ENCODE measurements at places on chromosomes 16 and 17.
A peak's percentile ranks its signal among the peaks of the same experiment; 100 is the strongest.

DNA sequence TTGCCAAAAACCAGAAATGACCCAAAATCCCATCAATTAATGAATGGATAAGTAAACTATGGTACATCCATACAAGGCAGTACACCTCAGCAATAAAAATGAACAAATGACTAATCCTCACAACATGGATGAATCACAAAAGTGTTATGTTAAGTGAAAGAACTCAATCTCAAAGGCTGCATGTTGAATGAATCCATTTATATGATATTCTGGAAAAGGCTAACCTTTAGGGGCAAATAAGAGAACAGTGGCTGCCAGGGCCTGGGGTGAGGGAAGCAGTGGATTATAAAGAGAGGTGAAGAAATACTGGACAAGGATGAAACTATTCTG lies 46.1 kb upstream of the MSI2 start:
- DNase-seq, result no peak

- no peak for DNase-seq
Observed at GRCh38 chr16:88982286-88983084, 5.5 kb upstream of the CBFA2T3 start.

DNA sequence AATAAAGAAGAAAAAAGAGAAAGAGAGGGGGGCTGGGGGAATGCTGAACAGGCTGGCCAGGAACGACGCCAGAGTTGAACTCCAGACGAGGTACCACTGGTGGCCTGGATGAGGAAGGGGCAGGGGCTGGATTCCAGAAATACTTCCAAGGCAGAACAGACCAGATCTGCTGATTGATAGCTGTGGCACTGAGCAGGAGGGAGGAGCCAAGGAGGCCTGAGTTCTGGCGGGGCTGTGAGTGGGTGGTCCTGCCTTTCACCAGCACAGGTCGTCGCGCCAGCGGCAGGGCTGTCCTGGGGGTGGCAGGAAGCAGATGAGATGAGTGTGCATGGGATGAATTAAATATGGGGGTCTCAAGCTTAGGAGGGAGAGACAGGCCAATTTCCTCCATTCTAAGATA lies 5.5 kb downstream of the CCDC42 start:
- DNase-seq, result no peak

GRCh38 chr17:80212962-80213642 lies 7.0 kb downstream of the SGSH start:
- DNase-seq, result no peak

GRCh38 chr17:81241648-81242420 lies 2.7 kb downstream of the NDUFAF8 start:
- DNase-seq, result no peak

- no peak for DNase-seq
Observed at GRCh38 chr16:1193143-1193824, 31.8 kb downstream of the TPSG1 start.

- no peak for DNase-seq
Observed at GRCh38 chr17:57166803-57167202, 81.8 kb downstream of the AKAP1 start.

DNA sequence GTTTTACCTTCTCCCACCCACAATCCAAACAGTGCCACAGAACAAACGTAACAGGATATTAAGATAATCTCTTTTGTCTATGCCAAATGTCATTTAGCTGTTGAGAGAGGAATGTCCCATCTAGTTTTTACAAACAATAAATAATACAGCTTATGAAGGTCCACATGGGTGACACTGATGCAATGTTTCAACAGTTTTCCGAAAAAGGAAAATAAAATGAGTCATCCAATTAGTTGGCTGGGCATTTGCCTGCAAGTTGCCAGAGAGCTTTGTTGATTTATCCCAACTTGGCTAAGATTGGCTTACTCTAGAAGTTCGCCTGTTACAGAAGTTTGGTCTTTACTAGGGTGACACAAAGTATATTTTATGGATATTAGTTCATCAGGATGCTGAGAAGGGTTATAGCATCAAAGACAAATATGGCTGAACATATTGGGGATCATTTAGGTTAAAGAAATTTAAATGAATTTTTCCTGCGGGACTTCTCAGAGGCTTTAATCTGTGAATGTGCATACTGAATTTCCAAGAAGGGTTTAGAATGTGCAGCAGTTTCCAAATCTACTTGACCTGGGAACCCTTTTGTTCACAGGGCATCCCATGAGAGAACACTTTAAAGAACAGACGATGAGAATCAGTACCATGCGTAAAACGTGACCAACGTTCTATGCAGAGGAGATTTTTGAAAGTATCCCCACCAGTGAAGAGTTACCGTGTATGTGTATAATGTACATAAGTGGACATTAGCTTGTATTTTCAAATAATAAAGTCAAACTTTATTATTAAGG lies 73.1 kb downstream of the CDH13 start:
- no peak for DNase-seq

DNA sequence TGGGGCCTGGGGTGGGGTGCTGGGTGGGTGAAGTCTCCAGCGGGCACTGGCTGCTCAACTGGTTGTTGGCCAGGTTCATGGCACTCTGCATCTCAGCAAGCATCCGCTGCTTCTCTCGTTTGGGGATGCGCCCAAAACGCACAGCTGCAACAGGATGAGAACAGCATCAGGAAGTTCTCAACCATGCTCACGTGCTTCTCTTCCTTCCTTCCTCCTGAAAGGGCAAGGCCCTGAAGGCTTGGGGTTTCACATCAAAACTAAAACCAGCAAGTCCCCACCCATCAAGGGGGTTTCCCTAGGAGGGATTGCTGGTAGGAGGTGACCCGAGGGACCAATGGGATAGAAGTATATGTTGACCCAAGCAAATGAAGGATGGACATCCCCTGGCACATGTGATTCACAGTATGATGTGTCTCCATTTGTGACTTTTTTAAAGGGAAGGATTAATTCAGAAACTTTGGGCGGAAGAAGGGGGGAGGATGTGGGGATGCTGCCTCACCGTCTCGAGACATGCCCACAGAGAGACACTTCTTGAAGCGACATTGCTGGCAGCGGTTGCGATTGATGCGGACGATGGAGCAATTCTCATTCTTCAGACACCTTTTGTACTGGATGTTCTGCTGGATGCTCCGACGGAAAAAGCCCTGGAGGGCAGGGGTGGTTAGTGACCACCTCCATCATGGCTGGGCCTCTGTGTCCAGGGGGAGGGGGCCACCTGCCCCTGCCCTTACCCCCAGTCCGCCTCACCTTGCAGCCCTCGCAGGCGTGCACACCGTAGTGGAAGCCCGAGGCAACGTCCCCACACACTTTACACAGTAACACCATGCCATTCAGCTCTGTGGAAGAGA lies 4.2 kb downstream of the NR1D1 start:
- DNase-seq, result no peak

DNA sequence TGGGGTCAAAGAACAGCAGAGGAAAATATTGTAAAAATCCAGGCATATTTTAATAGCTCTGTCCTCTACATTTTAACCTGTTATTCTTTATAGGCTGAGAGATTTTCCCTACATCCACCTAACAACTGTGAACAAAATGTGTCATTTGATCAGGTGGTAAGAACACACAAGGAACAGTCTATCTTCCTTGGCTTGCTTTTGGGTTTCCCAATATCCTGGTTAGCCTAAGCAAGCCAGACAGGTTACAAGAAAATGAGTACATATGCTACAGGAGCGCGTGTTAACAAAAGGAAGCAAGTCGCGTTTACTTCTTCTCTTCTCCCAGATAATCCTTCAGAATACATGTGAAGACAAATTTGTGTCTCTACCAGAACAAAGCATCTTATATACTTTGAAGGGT lies 31.0 kb upstream of the PITPNM3 start:
- DNase-seq, result no peak

DNA sequence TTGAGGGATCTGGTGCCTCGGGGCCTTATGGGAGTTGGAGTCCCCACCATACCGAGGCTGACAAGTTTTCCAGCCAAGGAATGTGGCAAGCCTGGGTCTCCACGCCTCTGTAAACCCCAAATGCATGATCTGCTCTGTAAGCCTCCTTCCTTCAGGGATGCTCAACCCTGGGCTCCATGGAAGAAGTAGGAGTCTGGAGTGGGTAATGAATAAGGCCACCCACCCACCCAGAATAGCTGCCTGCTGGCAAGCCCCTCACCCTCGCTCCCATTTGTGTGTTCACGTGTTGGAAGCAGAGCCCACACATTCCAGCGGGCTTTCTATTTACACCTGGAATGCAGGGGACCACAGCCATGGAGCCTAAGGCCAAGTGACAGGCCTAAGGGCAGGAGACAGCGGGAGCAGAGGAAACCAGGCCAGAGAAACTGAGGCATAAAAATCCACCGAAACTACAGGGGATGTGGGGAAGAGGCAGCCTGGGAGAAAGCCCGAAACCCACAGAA lies 4.4 kb downstream of the DLG4 start:
- DNase-seq, result no peak

DNA sequence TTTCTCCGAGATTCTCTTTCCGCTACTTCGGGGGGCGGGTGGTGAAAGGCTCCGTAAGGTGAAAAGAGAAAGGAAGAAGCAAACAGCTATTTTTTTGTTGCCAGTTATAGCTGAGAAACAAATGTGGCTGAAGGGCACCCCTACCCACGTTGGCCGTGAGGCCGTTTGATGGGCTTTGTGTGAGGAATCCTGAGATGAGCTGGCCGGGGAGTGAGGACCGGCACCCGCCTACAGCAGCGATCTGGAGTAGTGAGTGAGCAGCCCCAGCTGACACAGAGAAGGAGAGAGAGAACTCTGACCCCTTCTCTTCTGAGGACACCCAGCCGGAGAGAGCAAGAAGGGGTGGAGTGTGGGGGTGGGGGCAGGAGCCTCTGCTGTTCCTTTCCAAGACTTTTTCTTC lies 5.6 kb downstream of the JPH3 start:
- DNase-seq, result no peak

GRCh38 chr16:50037662-50038220 lies 12.7 kb downstream of the CNEP1R1 start:
- no peak for DNase-seq

GRCh38 chr16:9039210-9039609 lies 52.2 kb upstream of the HAPSTR1 start:
- DNase-seq, result no peak

- DNase-seq, result no peak
Observed at GRCh38 chr16:2388875-2389433, 40.3 kb upstream of the CCNF start.

- DNase-seq, result no peak
Observed at GRCh38 chr17:9568957-9569588, 6.5 kb downstream of the STX8 start.

GRCh38 chr17:47870056-47870455 lies 19.1 kb upstream of the SP6 start:
- DNase-seq, result no peak

DNA sequence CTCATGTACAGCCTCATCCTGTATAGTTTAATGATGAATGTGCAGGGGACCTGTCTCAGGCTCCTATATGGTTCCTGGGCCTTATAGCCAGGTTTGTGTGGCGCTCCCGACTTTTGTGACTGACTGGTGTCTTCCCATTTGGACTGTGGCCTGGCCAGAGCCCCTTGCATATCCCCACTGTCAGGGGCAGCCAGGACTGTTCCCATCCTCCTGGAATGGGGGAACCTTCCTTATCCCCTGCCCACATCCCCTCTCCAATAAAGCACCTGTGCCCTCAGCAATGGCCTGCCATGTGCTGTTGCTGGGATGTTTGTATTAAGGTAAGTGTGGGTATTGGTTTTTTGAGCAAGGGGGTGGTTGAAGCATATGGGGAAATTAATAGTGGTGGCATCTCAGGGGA lies 2.6 kb downstream of the B3GNT9 start:
- DNase-seq, result no peak

DNA sequence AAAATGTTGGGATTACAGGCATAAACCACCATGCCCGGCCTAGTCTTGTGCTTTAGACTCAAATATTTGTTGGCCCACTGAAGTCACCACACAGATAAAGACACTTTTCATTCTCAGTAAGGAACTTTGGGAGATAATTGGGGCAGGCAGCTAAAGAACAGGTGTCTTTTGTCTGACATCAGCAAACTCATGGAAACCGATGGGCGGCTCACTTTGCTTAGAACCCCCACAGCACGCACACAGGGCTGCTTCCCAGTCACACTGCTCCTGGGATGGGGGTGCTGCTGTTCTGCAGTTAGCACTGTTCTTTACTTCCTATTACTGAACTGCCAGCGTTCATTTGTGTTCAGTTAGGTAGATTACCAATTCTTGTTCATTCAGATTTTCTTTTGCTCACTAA lies 18.0 kb upstream of the BRCA1 start:
- no peak for DNase-seq

DNA sequence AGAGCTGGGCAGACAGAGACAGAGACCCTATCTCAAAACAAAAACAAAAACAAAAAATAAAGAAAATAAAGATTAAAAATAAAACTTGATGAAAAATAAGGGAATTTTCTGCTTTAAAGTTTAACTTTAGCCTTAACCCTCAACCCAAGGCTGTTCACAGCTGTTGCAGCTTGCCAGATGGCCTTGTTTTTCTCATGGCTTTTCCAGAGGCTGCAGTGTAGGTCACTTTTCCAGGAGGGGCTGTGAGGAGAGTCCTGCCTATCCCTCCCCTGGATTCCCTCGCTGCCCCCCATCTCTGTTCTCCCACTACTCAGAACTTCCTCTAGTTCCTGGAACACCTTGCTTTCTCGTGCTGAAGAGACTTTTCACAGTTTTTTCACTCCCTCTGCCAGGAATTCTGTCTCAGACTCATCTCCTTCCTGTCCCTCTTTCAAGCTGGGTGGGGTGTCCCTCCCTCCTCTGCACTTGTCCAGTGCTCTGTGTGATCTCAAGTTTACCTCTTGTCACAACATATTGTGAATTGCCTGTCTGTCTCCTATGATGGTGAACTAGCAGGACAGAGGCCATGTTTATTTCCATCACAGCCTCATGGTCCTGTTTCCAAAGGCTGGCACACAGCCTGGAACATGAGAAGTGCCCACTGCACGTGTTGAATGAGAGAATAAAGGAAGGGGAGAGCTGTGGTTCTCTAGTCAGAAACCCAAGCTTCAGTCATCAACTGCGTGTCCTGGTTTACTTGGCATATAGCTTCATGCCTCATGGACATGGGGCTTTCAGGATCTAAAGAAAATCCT lies 69.9 kb upstream of the MSI2 start:
- no peak for DNase-seq

GRCh38 chr17:67245073-67245693 lies at the start of gene HELZ:
HELZ (minus strand) TSS chr17:67245196; CDS start chr17:67218804, 26,392 bp downstream.
- DNase-seq, result peak; percentile 43

- DNase-seq, result no peak
Observed at GRCh38 chr16:73878611-73879010, 418.0 kb upstream of the PSMD7 start.

- DNase-seq, result no peak
Observed at GRCh38 chr16:5328546-5328945, 231.0 kb upstream of the EEF2KMT start.

DNA sequence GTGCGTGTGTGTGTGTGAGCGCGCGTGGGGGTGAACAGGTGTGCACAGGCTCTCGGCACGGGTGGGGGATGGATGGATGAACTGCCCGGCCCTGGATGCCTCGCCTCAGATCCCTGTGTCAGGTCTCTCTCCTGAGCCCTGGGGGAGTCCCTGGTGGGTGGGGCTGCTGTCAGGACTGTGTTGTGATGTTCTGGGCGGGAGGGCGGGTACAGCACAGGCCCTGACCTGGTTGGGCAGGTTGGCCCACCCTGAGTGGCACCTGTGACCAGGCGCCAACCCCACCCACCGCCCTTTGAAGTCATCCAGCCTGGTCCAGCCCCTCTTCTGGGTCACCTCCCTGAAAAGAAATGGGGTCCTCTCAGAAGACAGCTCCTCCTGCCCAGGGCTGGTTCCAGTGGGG lies 41.6 kb upstream of the TAC4 start:
- DNase-seq, result no peak
